CD4-positive, alpha-beta T cell (primary cell): ENCODE measurements at places on chromosomes 3 and 15.

DNA sequence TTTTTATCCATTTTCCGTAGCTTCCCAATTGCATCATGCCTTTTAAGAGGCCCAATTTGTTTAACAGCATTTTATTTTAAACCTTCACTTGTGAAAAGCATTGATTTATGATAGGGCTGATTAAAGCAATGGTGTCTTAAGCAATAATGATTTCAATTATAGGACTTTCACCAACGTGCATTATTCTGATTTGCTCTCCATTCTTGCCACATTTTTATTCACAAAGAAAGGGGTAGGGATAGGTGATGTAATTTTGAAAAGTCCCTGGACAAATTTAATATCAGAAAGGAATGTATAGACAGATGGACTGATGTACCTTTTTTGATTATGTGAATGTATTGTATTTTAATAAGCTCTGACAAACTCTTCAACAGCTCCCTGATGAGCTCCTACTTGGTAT is 37.9 kb upstream of the NR2F2 start:
- H3K4me3 ChIP-seq = no peak overlapping the region
- H3K27me3 ChIP-seq = no peaks in the 10 kb centered on the region
- no peak for DNase-seq
- no peaks in the 10 kb centered on the region for H3K36me3 ChIP-seq

DNA sequence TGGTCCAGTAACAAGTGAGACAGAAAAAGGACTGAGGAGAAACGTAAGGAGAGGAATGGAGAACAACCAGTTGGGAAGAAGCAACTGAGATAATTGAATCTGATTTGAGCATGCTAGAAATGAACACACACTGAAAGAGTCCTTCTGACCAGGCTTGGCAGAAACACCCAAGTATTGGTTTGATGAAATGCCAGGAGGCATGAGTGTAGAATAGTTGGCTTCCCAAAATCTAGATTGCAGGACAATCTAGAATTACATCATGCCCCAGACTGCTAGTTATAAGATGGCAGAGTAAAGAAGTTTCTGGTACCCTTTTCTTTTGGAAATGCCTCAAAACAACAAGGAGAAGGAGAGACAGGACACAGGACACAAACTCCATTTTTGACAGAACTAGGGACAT is 189.7 kb upstream of the STT3B start:
- H3K4me3 ChIP-seq = no peak overlapping the region
- no peaks in the 10 kb centered on the region for H3K4me1 ChIP-seq
- no peaks in the 10 kb centered on the region for H3K36me3 ChIP-seq

DNA sequence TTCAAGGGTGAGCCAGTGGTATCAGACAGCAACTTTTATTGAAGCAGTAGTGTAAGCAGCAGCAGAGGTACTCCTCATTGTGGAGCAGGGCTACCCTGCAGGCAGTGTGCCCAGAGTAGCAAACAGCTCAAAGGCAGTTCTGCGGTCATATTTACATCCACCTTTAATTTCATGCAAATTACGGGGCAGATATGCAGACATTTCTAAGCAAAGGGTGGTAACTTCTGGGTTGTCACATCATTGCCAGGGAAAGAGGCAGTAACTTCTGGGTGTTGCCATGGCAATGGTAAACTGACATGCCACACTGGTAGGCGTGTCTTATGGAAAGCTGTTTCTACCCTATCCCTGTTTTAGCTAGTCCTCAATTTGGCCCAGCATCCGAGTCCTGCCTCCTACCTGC is 46.5 kb upstream of the CLDN18 start:
- H3K36me3 ChIP-seq = no peaks in the 10 kb centered on the region
- no peak for DNase-seq
- H3K4me1 ChIP-seq = no peaks in the 10 kb centered on the region
- H3K27ac ChIP-seq = no peak overlapping the region
- H3K4me3 ChIP-seq = no peak overlapping the region

- no peak for DNase-seq
- no peak overlapping the region for H3K27ac ChIP-seq
- no peaks in the 10 kb centered on the region for H3K4me1 ChIP-seq
- no peaks in the 10 kb centered on the region for H3K27me3 ChIP-seq
- no peaks in the 10 kb centered on the region for H3K36me3 ChIP-seq
These were observed 574.5 kb upstream of the KCNMB2 start for GRCh38 chr3:177961784-177962183.

DNA sequence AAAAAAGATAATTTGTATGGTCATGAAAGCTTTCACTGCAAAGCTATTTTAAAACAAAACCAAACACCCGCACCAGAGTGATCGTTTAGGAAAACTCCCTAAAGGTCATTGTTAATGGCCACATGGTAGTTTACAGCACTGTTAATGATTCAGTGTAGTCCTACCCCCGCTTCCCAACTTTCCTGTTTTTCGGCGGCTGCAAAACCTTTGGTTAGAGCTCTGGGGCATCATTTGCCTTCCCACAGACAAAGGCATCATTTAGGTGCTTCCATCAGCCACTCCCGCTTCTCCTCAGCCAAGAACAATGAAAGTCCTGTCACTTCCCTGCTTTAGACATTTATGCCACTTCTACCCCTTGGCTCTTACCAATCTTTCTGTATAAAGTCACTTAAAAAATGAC is 10.6 kb downstream of the MELTF start:
- no peak for DNase-seq
- peaks cover 9% of the 10 kb centered on the region for H3K4me1 ChIP-seq
- no peak overlapping the region for H3K27ac ChIP-seq
- H3K4me3 ChIP-seq = no peak overlapping the region
- H3K36me3 ChIP-seq = no peaks in the 10 kb centered on the region

DNA sequence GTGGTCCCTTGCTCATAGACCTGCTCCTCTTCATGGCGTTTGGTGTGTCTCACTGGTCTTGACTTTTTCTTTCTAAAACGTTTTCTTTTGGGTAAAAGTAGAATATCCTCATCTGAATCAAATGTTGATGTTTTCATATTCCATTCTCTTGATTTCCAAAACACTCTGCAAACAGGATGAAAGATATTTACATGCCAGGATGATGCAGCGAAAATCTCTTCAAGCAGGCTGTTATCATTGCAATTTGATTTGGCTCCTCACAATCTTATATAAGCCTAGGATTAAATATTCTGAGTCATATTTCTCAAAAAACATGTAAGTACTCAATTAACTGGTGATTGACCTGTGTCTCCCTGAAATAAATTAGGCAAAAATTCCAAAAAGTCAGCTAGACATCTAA is 10.1 kb downstream of the PP2D1 start:
- DNase-seq = no peak
- no peak overlapping the region for H3K27ac ChIP-seq
- no peaks in the 10 kb centered on the region for H3K36me3 ChIP-seq
- H3K27me3 ChIP-seq = no peaks in the 10 kb centered on the region

- no peaks in the 10 kb centered on the region for H3K36me3 ChIP-seq
- H3K27me3 ChIP-seq = no peaks in the 10 kb centered on the region
- no peak overlapping the region for H3K27ac ChIP-seq
- DNase-seq = no peak
- H3K4me3 ChIP-seq = no peak overlapping the region
- H3K4me1 ChIP-seq = no peaks in the 10 kb centered on the region
These were observed 8.9 kb upstream of the RPS27L start for GRCh38 chr15:63166219-63166618.

- no peaks in the 10 kb centered on the region for H3K4me1 ChIP-seq
- H3K27me3 ChIP-seq = no peaks in the 10 kb centered on the region
- no peak overlapping the region for H3K27ac ChIP-seq
- DNase-seq = no peak
- H3K36me3 ChIP-seq = no peaks in the 10 kb centered on the region
- no peak overlapping the region for H3K4me3 ChIP-seq
These were observed 51.8 kb downstream of the SLC12A8 start for GRCh38 chr3:125160606-125161371.

DNA sequence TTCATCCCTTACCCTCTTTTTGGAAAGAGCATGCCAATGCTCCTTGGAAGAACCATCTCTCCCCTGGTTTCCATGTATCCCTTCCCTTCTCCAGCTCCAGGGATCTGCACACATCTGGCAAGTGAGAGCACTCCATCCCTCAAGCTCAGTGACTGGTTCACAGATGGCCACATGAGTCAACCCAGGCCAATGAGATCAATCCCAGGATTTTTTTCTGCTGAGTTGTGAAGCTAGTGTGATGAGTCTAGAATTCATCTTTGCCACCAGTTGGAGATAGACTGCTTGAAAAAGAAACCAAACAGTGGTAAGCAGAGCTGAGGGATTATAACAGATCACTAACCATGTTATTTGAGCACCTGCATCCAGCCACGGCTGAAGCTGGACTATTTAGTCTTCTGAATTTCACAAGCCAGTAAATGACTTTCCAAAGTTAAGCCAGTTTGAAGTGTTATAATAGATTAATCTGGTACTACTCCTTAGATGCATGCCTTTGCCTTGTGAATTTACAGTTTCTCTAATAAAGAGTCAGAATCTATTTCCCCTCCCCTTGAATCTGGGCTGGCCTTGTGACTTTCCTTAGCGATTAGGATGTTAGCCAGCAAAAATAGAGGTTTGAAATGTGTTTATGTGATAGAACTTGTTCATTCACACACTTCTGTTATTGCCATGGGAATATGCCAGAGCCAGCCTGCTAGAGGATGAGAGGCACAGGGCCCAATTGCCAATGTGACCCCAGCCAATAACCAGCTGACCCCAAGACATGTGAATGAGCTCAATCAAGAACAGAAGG is 159.8 kb downstream of the WNT5A start:
- H3K4me3 ChIP-seq = no peak overlapping the region
- H3K36me3 ChIP-seq = no peaks in the 10 kb centered on the region
- no peak for DNase-seq
- H3K4me1 ChIP-seq = no peaks in the 10 kb centered on the region
- no peaks in the 10 kb centered on the region for H3K27me3 ChIP-seq

GRCh38 chr3:100893108-100893507 is 100.1 kb downstream of the ABI3BP start:
- H3K36me3 ChIP-seq = no peaks in the 10 kb centered on the region
- no peak overlapping the region for H3K27ac ChIP-seq
- H3K4me1 ChIP-seq = no peaks in the 10 kb centered on the region
- DNase-seq = no peak
- no peak overlapping the region for H3K4me3 ChIP-seq

GRCh38 chr3:105846809-105847208 is 22.0 kb downstream of the CBLB start:
- H3K4me1 ChIP-seq = peaks cover 2% of the 10 kb centered on the region
- H3K27ac ChIP-seq = no peak overlapping the region
- H3K4me3 ChIP-seq = no peak overlapping the region
- no peaks in the 10 kb centered on the region for H3K27me3 ChIP-seq

GRCh38 chr3:71926262-71926600 is 141.3 kb upstream of the PROK2 start:
- H3K4me1 ChIP-seq = no peaks in the 10 kb centered on the region
- no peaks in the 10 kb centered on the region for H3K27me3 ChIP-seq
- H3K4me3 ChIP-seq = no peak overlapping the region
- no peaks in the 10 kb centered on the region for H3K36me3 ChIP-seq

DNA sequence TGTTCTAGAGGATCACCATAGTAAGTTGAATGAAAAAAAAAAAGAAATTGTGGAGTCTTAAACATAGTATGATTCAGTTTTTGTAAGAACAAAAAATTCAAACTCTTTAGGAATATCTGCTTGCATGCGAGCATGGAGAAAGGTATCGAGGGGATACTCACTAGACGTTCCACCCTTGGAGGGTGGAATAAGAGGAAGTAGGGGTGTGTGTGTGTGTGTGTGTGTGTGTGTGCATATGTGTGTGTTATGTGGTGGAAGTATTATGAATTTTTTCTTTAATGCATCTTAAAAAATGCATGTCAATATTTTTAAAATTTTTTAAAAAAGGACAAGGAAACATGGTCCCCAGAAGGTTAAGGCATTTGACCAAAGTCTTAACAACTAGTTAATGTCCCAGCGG is 26.5 kb upstream of the SIAH2 start:
- H3K27ac ChIP-seq = no peak overlapping the region
- H3K36me3 ChIP-seq = no peaks in the 10 kb centered on the region
- H3K4me3 ChIP-seq = no peak overlapping the region
- no peaks in the 10 kb centered on the region for H3K27me3 ChIP-seq

GRCh38 chr15:39665629-39666250 is 84.9 kb downstream of the THBS1 start:
- peaks cover 9% of the 10 kb centered on the region for H3K4me1 ChIP-seq
- no peak for DNase-seq
- H3K36me3 ChIP-seq = no peaks in the 10 kb centered on the region
- H3K27me3 ChIP-seq = no peaks in the 10 kb centered on the region
- H3K4me3 ChIP-seq = no peak overlapping the region

DNA sequence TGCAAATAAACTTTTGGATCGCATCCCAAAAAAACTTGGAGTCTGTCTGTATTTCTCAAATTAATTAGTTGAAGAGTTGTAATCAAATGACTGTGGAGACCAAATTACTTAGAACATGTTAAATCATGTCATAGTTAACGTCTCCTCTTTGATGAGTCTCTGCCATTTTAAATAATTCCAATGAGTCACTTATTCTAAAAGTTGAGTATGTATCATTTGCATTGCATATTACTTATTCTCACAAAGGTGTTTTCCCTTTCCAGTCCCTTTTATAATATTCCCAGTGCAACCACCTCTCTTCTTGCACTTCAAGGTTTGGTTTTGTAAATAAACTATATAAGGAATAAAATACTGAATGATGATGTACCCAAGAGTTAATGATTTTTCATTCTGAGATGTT is 36.0 kb upstream of the MBNL1 start:
- no peaks in the 10 kb centered on the region for H3K27me3 ChIP-seq
- no peak overlapping the region for H3K4me3 ChIP-seq
- H3K36me3 ChIP-seq = no peaks in the 10 kb centered on the region
- H3K4me1 ChIP-seq = peaks cover 12% of the 10 kb centered on the region
- no peak for DNase-seq

DNA sequence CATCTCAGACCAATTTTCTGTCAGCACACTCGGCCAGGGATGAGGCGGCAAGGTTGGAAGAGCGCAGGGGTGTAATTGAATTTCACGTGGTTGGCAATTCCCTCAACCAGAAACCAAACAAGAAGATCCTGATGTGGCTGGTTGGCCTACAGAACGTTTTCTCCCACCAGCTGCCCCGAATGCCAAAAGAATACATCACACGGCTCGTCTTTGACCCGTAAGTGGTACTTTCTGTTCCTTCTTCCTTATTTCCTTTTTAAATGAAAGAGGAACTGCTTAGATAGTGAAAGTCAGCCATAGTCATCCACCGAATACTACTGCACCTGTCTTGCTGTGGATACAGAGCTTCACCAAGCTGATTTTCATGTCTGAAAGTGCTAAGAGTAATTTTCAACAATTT is 60.1 kb downstream of the SGO1 start:
- H3K27ac ChIP-seq = no peak overlapping the region
- no peak for DNase-seq
- peaks cover 86% of the 10 kb centered on the region for H3K36me3 ChIP-seq
- H3K27me3 ChIP-seq = no peaks in the 10 kb centered on the region
- no peaks in the 10 kb centered on the region for H3K4me1 ChIP-seq
